ENCODE measurements at places on chromosomes 5 and 9.

GRCh38 chr9:92602413-92602812 is 66.6 kb upstream of the ECM2 start:
- no peak for DNase-seq

DNA sequence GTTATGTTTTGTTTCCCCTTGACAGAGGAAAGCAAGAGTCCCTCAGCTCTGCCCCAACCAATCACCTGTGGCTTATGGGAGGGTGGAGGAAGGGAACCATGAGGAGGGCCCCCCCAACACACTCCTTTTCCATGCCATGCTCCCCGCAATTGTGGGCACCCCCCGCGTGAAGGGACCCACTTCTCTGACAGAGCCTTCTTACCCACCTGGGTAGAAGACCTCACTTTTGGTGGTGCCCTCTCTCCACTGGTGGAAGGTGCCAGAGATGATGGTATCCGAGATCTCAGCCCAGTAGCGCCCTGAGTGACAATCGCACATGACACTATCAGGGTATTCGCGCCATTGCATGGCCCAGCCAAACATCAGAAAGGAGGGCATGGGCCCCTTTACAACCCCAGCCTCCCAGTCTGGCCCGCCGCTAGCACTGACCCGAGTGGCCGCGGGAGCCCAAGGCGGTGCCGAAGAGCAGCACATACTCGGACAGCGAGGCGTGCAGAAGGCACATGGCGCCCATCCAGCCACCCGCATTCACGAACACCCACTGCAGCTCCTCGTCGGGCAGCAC is 714 bp downstream of the SIGMAR1 start:
- DNase-seq = no peak

GRCh38 chr9:75685062-75685461 is 205.4 kb upstream of the PCSK5 start:
- no peak for DNase-seq

DNA sequence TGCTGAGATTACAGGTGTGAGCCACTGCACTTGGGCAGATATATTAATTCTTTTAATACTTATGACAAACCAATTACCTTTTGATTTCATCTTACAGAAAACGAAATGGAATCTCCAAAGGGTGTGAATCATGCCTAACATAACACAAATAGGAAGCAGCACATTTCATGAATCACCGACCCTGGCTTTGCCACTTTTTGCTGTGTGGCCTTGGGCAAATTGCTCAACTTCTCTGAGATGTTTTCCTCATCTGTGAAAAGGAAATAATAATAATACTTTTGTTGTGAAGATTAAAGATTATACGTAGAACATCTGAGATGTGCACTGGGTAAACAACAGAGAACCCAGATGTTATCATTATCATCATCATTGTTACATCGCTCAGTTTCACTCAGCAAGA is 50.7 kb upstream of the FREM1 start:
- no peak for DNase-seq

DNA sequence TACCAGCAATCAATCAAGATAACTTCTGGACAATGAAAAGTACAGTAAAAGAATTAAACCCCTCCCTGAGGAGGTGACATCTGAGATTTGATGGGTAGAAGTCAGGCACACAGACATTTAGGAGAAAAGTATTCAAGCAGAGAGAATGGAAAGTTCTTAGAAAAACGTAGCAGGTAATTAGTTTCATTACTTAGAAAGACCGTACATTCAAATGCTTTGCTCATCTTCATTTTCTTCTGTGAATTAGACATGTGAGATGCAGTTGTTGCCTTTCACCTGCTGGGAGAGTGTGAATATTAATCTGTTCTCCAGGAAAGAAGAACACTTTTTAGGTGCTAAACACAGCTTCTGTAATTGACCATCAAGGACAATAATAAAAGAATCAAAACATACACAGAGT is 71.3 kb upstream of the PPP1R2B start:
- DNase-seq = no peak

- DNase-seq = no peak
Observed at GRCh38 chr5:177478711-177479646, 5.5 kb upstream of the DBN1 start.

- peak; percentile 34 for DNase-seq
Observed at GRCh38 chr5:78972654-78973428, 12.3 kb downstream of the ARSB start.

DNA sequence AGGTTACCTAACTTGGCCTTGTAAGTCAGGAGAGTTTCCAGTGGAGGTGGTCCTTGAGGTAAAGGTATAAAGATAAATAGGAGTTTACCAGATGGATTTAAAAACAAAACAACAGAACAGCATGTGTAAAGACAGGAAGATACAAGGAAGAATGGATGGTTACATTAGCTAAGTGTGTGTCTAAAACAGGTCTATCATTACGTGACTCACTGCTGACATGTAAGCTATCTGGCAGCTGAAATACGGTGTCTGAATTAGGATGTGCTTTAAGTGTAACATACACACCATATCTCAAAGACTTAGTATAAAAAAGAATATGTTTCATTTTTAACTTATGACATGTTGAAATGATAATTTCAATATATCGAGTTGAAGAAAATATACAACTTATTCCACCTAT is 405.1 kb upstream of the ADAMTSL1 start:
- DNase-seq = no peak

- no peak for DNase-seq
Observed at GRCh38 chr9:19074229-19074628, 25.0 kb downstream of the RRAGA start.

GRCh38 chr5:35161652-35162273 is 68.5 kb downstream of the PRLR start:
- DNase-seq = no peak

DNA sequence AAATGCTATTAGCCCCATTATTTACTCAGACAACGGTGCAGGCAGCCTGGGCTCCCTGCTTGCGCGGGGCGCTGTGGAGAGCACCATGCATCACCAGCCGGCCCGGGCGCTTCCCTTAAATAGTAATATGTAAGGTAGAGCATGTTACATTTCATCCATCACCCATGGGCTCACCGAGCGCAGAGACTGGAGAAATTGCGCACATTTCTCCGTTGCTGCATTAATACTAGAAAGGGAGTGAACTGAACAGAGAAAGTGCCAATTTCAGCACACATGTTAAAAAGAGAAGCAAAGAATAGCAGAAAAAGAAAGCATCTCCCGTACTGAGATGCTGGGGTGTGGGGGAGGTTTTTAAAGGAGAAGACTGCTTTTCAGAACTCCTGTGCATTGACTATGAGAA is 400.3 kb downstream of the ZSWIM6 start:
- DNase-seq = no peak

- DNase-seq = no peak
Observed at GRCh38 chr5:36482812-36483211, 123.6 kb upstream of the SLC1A3 start.

GRCh38 chr5:88281322-88281721 is 12.7 kb upstream of the TMEM161B start:
- DNase-seq = no peak

- DNase-seq = no peak
Observed at GRCh38 chr5:39678534-39678933, 253.8 kb upstream of the DAB2 start.

DNA sequence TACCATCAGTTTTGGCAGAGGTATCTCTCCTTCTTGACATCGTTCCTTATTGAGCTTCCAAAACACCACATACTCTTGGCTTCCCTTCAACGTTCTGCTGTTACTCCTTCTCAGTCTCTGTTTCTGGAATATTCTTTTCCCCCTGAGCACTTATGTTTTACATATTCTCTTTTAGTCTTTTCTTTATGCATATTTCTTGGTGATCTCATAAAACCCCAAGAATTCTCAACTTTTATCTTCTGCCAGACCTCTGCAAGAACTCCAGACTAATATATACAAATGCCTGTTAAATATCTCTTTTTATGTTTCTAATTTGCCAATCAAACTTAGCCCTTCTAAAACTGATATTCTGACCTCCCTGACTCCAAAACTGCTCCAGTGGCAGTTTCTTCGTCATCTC is 453.4 kb upstream of the CTNND2 start:
- no peak for DNase-seq

DNA sequence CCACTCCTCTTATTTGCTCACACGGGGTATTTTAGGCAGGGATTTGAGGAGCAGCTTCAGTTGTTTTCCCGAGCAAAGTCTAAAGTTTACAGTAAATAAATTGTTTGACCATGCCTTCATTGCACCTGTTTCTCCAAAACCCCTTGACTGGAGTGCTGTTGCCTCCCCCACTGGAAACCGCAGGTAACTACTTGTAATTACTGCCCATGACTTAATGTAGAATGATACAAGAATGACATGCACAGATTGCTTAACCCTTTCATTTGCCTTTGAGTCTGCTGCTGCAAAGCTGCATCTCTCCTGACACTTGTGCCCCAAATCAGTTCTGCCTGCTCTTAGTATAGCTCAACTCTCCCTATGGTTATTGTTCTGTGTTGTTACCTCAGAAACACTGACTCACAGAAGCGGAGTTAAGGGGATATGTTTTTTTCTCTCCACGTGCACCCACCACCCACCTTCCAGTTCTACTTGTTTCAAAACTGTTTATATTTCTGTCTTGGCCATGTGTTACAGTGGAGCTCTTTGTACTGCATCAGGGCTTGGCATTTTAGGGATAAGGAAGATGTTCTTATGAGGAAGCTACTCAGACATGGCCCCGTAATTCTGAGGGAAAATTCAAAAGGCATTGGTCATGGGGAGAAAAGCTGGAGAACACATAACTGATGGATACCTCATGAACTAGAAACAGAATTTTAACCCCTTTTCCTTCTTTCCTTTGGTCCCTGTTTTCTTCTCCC is 2.3 kb downstream of the ADRB2 start:
- DNase-seq = no peak

DNA sequence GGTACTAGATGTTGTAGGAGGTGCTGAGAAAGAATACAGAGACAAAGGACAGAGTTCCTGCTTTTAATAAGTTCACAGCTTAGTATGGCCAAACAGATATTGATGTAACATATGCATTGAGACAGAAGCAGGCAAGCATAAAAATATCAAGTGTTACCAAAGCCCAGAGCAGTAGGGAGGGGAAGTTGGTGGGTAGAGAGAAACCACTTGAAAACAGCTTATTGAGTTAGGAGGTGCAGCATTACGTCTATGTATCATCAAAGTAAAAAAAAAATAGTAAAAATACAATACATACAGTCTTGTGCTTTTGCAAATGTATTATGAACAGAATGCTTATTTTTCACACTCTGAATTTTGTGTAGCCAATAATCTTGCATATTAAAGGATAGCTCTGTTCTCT is 441.8 kb upstream of the SGCD start:
- DNase-seq = no peak

GRCh38 chr9:69027355-69028097 is 8.0 kb upstream of the FXN start:
- DNase-seq = no peak

GRCh38 chr9:27533311-27533710 is 3.7 kb upstream of the MOB3B start:
- no peak for DNase-seq

DNA sequence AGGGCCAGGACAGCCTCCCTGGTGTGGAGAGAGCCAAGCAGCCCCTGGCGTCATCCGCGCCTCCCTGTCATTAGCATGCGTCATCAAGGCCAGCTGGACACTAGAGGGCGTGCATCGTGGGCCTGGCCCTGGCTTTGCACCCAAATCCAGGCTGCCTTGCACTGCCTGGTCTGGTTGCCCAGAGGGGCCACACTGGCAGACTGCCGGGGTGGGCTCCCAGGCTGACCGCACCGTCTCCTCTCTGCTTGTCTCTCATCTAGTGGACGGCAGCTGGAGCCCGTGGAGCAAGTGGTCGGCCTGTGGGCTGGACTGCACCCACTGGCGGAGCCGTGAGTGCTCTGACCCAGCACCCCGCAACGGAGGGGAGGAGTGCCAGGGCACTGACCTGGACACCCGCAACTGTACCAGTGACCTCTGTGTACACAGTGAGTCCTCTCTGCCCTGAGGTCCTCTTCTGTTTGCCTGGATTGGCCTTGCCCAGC is 29.0 kb downstream of the HK3 start:
- no peak for DNase-seq

GRCh38 chr5:123701511-123702200 is 189.7 kb downstream of the CSNK1G3 start:
- no peak for DNase-seq

- no peak for DNase-seq
Observed at GRCh38 chr5:137734331-137734730, 1.6 kb downstream of the KLHL3 start.

- no peak for DNase-seq
Observed at GRCh38 chr5:163846512-163846911, 341.1 kb downstream of the MAT2B start.

DNA sequence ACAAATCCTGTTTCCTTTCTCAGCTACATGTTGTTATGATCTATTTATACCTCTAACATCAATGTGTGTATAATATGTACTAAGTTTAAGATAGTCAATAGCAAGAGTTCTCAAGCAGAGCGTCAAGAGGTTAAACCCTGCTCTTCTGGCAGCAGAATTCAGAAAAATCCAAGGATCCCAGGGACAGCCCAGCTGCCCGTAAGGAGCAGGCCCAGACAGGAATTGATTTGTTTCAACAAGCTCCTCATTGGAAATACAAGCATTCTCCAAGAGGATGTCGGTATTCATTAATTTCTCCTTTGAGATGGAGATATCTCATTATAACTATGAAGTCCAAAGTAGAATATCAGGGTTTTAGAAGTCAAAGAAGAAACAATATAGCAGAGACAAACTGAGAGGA is 14.9 kb downstream of the EFNA5 start:
- no peak for DNase-seq

DNA sequence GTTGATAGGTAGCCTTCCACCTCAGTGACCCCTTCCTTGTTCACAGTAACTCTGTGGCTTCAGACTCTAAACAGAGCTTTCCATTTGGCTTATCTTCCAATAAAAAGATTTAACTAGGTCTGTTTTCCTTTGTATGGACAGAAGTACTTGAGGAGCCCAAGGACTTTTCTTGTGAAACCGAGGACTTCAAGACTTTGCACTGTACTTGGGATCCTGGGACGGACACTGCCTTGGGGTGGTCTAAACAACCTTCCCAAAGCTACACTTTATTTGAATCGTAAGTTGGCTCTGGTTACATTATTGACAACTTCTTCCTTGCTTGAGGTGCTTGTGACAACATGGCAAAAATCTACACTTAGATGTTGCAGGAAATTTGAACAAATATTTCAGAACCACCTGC is 39.4 kb downstream of the OSMR start:
- no peak for DNase-seq

DNA sequence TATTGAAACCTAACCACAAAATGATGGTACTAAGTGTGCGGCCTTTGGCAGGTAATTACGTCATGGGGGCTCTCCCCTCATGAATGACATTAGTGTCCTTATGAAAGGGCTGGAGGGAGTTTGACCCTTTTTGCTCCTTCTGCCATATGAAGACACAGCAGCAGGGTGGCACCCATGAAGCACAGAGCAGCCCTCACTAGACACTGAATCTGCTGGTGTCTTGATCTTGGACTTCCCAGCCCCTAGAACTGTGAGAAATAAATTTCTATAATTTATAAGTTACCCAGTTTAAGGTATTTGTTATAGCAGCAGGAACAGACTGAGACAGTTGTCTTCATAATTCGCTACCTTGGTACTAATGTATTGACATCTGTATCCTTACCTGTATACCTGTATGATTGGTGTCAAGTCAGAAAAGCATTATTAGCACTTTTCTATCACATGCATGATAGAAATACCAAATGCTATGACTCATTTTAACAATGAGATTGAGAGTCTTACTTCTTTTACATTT is 80.4 kb downstream of the GCNT4 start:
- DNase-seq = no peak

All from mesothelial cell of epicardium (in vitro differentiated cells).